ENCODE measurements at places on chromosomes 13 and 19. TPM values are rescaled to one million over a fixed set of nuclear protein-coding genes. Genes with fewer than 3 reads are reported as not detected.

APLP1 gene
- total RNA-seq = 93.9 TPM

CFAP97D2 gene
- total RNA-seq = not detected

NXNL1 gene
- total RNA-seq = not detected

EFNA2 gene
- total RNA-seq = 1.2 TPM

RINL gene
- 2.0 TPM for total RNA-seq

F7 gene
- total RNA-seq = 0.15 TPM

CXCL17 gene
- 0.10 TPM for total RNA-seq

MYADM gene
- total RNA-seq = 231 TPM

SPPL2B gene
- 20.0 TPM for total RNA-seq

LRRC4B gene
- total RNA-seq = 0.41 TPM

ZNF547 gene
- 1.4 TPM for total RNA-seq

SIGLEC8 gene
- total RNA-seq = not detected

ZGLP1 gene
- total RNA-seq = 1.7 TPM

MBOAT7 gene
- 114 TPM for total RNA-seq

ZNF616 gene
- total RNA-seq = 0.97 TPM

ZNF486 gene
- not detected for total RNA-seq

FCGBP gene
- 1.2 TPM for total RNA-seq

SUGT1 gene
- total RNA-seq = 37.1 TPM

RNF17 gene
- total RNA-seq = not detected

S1PR4 gene
- total RNA-seq = 0.14 TPM

ZNF229 gene
- total RNA-seq = 2.3 TPM

FGF22 gene
- total RNA-seq = 0.63 TPM

SYDE1 gene
- total RNA-seq = 17.5 TPM

PBX4 gene
- total RNA-seq = 0.93 TPM

ZNF536 gene
- not detected for total RNA-seq

NUFIP1 gene
- total RNA-seq = 5.9 TPM

PROZ gene
- total RNA-seq = not detected

LYL1 gene
- 0.85 TPM for total RNA-seq
